ENCODE measurements at places on chromosomes 5 and 9.
A peak's percentile ranks its signal among the peaks of the same experiment; 100 is the strongest.

- no peak for DNase-seq
Observed at GRCh38 chr5:8997542-8998070, 548.3 kb downstream of the SEMA5A start.

- DNase-seq = no peak
Observed at GRCh38 chr5:93585767-93586385, 2.9 kb downstream of the NR2F1 start.

DNA sequence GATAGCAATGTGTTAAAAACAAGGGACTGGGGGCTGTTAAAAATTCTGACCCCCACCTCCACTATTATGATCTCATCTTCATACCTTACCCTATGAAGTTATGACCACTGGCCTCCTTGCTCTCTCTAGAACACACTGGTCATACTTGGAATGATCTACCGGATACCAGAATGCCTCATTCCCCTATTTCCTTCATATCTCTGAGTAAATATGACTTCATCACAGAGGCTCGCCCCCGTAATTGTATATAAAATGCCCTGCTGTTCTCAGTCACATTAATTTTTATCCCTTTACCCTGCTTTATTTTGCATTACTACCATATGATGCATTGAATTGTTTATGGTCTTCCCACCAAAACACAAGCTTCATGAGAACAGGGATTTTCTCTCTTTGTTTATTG, 29.2 kb downstream of the IZUMO3 start:
- no peak for DNase-seq

GRCh38 chr9:114785866-114786650, 19.8 kb downstream of the TNFSF15 start:
- DNase-seq = no peak

- DNase-seq = no peak
Observed at GRCh38 chr9:88596376-88596775, 61.4 kb downstream of the NXNL2 start.

DNA sequence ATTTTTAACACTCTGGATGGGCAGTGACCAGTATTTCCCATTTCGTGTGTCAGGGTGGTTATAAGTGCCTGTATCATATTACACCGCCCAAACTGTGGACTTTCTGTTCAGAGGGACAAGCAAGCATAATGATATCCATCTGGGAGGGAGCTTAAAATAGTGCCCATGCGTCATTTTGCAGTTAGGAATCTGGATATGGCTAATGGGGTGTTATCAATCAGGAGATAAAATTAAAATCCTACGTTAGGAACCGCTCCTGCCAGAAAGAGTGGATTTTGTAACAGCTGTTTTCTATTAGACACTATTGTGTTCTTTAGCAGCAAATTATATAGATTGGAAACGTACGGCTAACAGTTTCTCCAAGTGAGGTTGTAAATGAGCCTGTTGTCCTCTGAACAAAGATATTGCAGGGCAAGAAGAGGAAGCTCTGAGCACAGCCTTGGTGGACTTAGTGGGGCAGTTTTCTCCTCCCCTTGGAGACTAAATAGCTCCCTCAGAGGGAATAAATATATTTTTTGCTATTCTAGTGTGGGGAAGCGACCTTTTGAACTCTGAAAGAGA, 160.4 kb downstream of the SPATA31D1 start:
- peak; percentile 20 for DNase-seq

DNA sequence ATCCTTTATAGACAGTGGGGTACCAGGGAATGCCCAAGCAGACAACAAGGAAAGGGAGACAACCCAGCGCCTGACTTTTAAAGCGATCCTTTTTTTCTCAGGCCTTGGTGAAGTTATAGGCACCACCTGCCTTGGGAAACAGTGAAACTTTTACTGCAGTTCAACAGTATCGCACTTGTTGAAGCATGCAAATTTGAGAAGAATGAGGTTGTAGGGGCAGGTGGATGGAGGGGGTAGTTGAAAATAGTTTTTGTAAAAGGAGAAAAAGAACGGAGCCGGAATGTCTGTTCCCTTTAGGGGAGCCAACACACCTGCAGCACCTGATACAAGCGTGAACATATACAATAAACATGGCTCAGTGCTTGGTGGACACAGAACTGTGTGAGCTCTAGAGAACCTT, 190.2 kb upstream of the NR3C1 start:
- DNase-seq = no peak

GRCh38 chr5:73218552-73219171, 45.7 kb downstream of the TMEM174 start:
- peak; percentile 9 for DNase-seq

DNA sequence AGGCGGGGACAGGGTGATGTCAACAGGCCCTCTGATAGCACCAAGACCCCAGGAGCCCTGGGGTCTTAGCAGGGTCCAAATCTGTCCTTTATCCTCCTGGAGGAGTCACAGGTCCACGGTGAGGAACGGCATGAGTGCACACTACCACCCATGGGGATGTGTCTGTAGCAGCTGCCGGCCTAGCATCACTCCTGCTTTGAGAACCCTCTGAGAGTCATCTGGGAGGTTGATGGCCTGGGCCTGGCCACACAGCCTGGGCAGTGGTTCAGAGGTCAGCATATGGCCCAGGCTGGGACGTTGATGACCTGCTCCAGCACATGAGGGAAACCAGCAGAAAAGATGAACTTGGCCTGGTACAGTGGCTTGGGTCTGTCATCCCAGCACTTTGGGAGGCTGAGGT, 1.8 kb upstream of the GFPT2 start:
- DNase-seq = no peak

GRCh38 chr9:94985649-94986048, 259.1 kb downstream of the AOPEP start:
- no peak for DNase-seq

- DNase-seq = no peak
Observed at GRCh38 chr5:73487815-73488214, 10.4 kb upstream of the BTF3 start.

- DNase-seq = no peak
Observed at GRCh38 chr9:120724757-120725400, 10.6 kb upstream of the MEGF9 start.

- DNase-seq = no peak
Observed at GRCh38 chr5:169545762-169546161, 37.8 kb upstream of the SPDL1 start.

DNA sequence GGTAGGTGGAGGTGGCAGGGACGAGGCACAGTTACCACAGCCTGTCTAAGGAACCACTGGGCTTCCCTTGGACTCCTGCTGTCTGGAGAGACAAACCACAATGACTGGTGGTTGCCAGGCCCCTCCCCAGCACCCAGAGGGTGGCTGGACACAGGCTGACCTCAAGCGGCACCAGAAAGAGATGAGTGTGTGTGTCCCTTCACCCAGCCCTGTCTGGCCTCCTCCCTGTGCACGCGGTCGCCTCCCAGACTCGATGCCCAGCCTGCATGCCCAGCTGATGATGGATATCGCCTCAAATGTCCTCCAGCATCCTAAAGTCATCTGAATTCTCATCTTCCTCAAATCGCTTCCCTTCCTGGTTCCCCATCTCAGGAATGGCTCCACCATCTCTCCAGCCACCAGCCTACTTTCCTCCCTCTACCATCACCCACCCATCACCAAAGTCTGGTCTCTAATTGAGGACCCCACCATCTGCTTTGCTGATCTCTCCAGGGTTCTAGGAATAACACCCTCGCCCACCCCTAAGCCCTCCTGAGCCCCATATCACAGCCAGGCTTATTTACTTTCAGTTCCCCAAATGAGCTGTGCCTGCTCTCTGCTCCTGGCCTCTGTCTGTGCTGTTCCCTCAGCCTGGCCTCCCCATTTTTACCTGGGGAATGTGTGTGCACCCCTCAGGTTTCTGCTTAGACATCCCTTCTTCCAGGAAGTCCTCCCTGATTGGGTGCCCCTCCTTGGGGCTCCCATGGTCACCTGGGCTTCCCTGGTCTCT, 52.5 kb upstream of the GGTA1 start:
- DNase-seq = no peak

DNA sequence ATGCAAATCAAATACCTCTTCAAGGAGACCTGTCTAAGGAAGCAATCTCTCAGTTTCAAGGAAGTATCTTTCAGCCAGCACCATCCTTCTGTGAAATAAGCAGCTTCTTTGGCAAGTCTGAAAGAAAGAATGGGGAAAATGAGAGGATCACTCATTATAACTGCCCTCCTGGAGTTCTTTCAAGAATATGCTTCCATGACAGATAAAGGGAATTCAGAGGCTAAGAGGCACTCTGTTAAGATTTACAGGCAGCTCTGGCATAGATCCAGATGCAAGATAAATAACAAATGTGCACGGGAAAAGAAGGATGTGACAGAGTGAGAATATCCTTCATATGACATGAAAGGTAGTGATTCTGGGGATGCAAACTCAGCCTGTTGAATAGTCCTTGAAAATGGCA, 348.2 kb upstream of the CCNG1 start:
- no peak for DNase-seq
